HFFc6 (cell line): ENCODE measurements at places on chromosomes 11 and 22. TPM values are rescaled to one million over a fixed set of nuclear protein-coding genes. Genes with fewer than 3 reads are reported as not detected.

- no peak overlapping the region for H3K27ac ChIP-seq
- H3K36me3 ChIP-seq = no peaks in the 10 kb centered on the region
- no peaks in the 10 kb centered on the region for H3K4me1 ChIP-seq
- H3K27me3 ChIP-seq = peaks cover 15% of the 10 kb centered on the region
These were observed 6.4 kb downstream of the PLA2G3 start for GRCh38 chr22:31133911-31134310.

DNA sequence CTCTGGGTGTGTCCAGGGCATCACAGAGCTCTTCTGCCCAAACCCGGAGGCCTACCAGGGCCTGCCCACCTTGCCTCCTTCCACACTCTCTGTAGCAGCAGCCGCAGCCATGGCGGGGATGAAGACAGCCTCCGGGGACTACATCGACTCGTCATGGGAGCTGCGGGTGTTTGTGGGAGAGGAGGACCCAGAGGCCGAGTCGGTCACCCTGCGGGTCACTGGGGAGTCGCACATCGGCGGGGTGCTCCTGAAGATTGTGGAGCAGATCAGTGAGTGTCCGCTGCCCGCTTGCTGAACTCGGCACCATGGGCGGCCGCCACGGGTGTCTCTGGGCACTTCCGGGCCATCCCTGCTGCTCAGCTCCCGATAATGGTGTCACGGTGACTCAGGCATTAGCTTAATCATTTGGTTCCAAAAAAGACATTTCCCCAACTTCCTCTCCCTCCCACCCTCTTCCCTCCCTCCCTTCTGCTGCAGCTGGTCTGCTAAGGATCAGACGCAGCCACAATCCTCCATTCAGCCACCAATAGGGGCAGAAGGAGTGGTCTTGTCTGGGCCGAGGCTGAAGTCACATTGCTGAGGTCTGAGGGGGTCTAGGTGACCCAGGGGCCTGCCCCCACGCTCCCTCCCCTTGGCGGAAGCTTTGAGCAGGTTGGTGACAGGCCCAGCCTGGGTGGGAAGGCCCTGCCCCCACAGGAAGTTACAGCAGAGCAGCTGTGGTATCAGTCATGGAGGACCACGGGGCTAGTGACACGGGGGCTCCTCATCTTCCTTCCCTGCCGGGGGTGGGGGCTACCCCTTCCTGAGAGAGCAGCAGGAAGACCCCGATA, 950 bp downstream of the FERMT3 start:
- peak overlapping the region; percentile 87 for H3K27ac ChIP-seq
- H3K27me3 ChIP-seq = peaks cover 2% of the 10 kb centered on the region
- peaks cover 16% of the 10 kb centered on the region for H3K36me3 ChIP-seq
- H3K4me3 ChIP-seq = peak overlapping the region; percentile 34

- H3K27ac ChIP-seq = no peak overlapping the region
- H3K4me1 ChIP-seq = no peaks in the 10 kb centered on the region
- H3K36me3 ChIP-seq = peaks cover 42% of the 10 kb centered on the region
- no peak for DNase-seq
- H3K27me3 ChIP-seq = peaks cover 3% of the 10 kb centered on the region
These were observed 112.6 kb downstream of the C11orf91 start for GRCh38 chr11:33588056-33588455.

GRCh38 chr11:122076512-122077120, 39.4 kb downstream of the BLID start:
- H3K4me1 ChIP-seq = peaks cover 29% of the 10 kb centered on the region
- H3K36me3 ChIP-seq = peaks cover 33% of the 10 kb centered on the region
- peaks cover 4% of the 10 kb centered on the region for H3K27me3 ChIP-seq
- H3K4me3 ChIP-seq = no peak overlapping the region
- H3K27ac ChIP-seq = peak overlapping the region; percentile 52; the same call in 1 of the 2 replicates

DNA sequence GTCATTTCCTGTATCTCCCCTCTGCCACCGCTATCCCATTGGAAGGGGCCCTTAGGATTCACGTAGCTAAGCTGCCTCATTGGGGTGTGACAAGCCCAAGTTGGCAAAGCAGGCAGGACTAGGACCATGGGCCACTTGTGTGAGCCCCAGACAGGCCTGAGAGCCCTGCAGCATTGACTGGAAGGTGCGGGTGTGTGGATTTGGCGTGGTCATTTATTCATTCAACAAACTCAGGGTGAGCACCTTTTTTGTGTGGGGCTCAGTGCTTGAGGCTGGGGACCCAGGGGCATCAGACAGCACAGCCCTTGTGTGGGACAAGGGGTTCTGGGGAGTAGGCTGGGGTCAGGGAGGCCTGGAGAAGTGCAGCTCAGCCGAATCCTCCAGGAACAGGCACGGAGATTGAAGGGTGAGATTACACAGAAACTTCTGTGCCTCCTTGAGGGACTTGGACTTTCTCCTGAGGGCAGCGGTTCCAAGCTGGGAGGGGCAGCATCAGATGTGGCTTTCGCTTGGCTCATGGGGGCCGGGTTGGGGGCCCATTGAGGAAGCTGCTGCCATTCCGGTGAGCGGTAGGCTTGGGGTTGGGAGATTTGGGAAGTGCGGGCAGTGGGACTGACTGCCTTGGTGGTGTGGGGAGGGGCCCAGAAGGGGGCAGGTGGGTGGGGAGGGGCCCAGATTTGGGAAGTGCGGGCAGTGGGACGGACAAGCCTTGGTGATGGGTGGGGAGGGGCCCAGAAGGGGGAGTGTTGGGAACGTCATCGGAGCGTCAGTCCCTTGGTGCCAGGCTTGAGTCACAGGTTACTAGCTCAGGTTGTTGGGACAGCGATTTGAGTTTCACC, 11.9 kb downstream of the MGAT3 start:
- H3K4me3 ChIP-seq = no peak overlapping the region
- H3K27ac ChIP-seq = no peak overlapping the region

DNA sequence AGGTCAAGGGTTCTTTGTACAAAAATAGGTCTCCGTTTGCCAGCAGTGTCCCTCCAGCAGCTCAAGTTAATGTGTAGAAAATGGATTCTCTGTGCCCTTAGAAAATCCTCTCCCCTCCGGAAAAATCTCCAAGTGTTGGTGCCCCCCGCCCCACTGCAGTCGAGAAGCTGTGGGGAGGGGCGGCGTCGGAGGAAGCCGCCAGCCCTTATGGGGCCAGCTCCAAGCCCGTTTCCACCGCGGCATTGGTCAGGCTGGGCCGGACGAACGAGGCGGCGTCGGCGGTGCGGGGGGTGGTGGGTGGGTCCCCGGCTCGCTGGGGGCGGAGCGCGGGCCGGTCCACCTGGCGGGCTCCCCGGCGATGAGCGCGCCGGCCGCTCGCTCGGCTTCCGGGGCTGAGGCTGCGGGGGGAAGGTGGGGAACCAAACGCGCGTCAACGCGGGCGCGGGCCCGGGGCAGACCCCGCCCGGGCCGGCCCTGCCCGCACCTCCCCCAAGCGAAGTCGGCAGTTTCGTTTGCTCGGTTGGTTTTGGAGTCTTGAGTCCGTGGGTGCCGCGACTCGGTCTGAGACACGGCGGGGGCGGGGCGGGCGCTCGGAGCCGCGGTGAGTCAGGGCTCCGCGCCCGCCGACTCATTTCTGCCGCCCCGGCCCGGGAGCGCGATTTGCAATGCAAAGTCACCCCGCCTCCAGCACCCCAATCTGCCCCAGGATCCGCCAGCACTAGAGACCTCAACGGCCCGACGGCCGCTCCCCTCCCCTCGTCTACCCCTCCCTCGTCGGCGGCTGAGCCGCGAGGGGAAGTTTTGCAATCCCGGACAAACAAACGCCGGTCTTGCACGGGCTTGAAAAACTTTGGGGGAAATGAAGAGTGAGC, 1.4 kb downstream of the ASCL2 start:
- H3K36me3 ChIP-seq = no peaks in the 10 kb centered on the region
- H3K27me3 ChIP-seq = peaks cover 25% of the 10 kb centered on the region
- H3K4me3 ChIP-seq = no peak overlapping the region
- no peak overlapping the region for H3K27ac ChIP-seq
- H3K4me1 ChIP-seq = no peaks in the 10 kb centered on the region

DNA sequence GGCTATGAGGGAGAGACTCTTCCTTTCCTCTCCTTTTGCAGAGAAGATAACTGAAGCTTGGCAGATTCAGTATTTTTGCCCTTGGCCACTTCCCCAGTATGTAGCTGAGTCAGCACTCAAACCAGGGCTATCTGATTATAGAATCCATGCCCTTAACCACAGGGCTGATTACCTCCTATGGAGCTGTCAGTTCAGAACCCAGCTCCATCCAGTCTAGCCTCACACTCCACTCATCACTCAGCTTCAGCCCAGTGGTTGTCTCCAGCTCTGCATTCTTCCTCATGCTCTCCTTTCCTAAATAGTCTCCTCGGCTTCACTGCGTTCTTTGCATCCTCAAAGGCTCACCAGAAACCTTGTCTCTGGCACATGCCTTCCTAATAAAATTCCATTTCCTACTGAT, 151.6 kb upstream of the BLID start:
- no peak overlapping the region; the same call in 1 of the 2 replicates for H3K27ac ChIP-seq
- peaks cover 10% of the 10 kb centered on the region for H3K4me1 ChIP-seq
- peak; percentile 41 for DNase-seq
- H3K36me3 ChIP-seq = no peaks in the 10 kb centered on the region
- H3K27me3 ChIP-seq = peaks cover 19% of the 10 kb centered on the region
- no peak overlapping the region for H3K4me3 ChIP-seq

GRCh38 chr11:10076458-10077141, 217.4 kb downstream of the SBF2 start:
- no peaks in the 10 kb centered on the region for H3K27me3 ChIP-seq
- H3K4me1 ChIP-seq = peaks cover 33% of the 10 kb centered on the region
- H3K27ac ChIP-seq = no peak overlapping the region
- H3K36me3 ChIP-seq = peaks cover 37% of the 10 kb centered on the region

GRCh38 chr22:21055880-21056319, 10.2 kb downstream of the LRRC74B start:
- H3K4me1 ChIP-seq = peaks cover 25% of the 10 kb centered on the region
- no peak overlapping the region for H3K27ac ChIP-seq
- no peak overlapping the region for H3K4me3 ChIP-seq
- DNase-seq = no peak
- no peaks in the 10 kb centered on the region for H3K36me3 ChIP-seq

GRCh38 chr11:507727-508515, 879 bp upstream of the RNH1 start:
- H3K27ac ChIP-seq = peak overlapping the region; percentile 100
- H3K27me3 ChIP-seq = peaks cover 9% of the 10 kb centered on the region

DNA sequence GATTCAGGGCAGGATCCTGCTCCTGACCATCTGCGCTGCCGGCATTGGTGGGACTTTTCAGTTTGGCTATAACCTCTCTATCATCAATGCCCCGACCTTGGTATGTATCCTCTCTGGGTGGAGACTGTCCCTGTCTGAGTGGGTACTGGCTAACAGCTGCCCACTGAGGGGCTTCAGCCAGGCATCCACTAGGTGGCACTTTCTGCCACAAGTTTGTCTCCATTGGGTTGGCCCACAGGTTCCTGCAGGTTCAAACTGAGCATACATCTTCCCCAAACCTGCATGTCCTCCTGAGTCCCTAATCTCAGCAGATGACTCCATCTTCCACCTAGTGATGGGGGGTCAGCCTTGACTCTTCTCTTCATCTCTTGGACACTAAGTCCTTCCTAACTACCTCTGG, 4.4 kb downstream of the SLC2A11 start:
- peaks cover 13% of the 10 kb centered on the region for H3K4me1 ChIP-seq
- no peaks in the 10 kb centered on the region for H3K27me3 ChIP-seq
- DNase-seq = peak; percentile 36
- no peak overlapping the region for H3K4me3 ChIP-seq
- H3K36me3 ChIP-seq = 0 out of 2 replicates have a peak, but pooled peaks cover 4% of the 10 kb centered on the region

- peaks cover 3% of the 10 kb centered on the region; the same call in 1 of the 2 replicates for H3K27me3 ChIP-seq
- H3K36me3 ChIP-seq = no peaks in the 10 kb centered on the region
- H3K4me1 ChIP-seq = peaks cover 7% of the 10 kb centered on the region; the same call in 1 of the 2 replicates
- DNase-seq = no peak
- H3K4me3 ChIP-seq = no peak overlapping the region
These were observed 1.6 kb downstream of the OR10A2 start for GRCh38 chr11:6864438-6864837.

GRCh38 chr22:19610518-19611253, 86.5 kb upstream of the CLDN5 start:
- H3K4me3 ChIP-seq = no peak overlapping the region
- H3K36me3 ChIP-seq = no peaks in the 10 kb centered on the region
- no peaks in the 10 kb centered on the region for H3K4me1 ChIP-seq
- H3K27ac ChIP-seq = no peak overlapping the region

- H3K36me3 ChIP-seq = peaks cover 11% of the 10 kb centered on the region; the same call in 1 of the 2 replicates
- no peak overlapping the region for H3K4me3 ChIP-seq
- peaks cover 31% of the 10 kb centered on the region for H3K4me1 ChIP-seq
- peaks cover 3% of the 10 kb centered on the region; the same call in 1 of the 2 replicates for H3K27me3 ChIP-seq
These were observed 78.4 kb downstream of the NAV2 start for GRCh38 chr11:19790831-19791552.

DNA sequence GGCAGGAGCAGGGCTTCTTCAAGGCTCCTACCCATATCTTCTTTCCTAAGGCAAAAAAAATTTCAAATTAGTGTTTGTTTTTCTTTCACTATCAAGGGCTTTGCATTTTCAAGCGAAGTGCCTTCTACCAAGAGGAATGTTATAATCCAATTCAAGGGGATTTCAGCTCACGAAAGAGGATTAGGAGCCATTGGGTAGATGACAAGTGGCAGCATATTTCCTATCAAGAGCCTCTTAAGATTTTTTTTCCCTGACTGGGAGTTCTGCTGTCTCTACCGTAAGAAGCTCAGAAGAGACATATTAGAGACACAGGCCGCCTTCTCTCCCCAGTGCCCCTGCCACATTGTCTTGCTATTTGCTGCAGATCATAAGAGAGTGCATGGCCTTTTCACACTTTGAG, 55.9 kb upstream of the BMAL1 start:
- no peaks in the 10 kb centered on the region; the same call in 1 of the 2 replicates for H3K27me3 ChIP-seq
- H3K4me1 ChIP-seq = peaks cover 24% of the 10 kb centered on the region; the same call in 1 of the 2 replicates
- H3K27ac ChIP-seq = no peak overlapping the region
- DNase-seq = no peak
- no peak overlapping the region for H3K4me3 ChIP-seq

- no peaks in the 10 kb centered on the region for H3K27me3 ChIP-seq
- H3K4me1 ChIP-seq = no peaks in the 10 kb centered on the region
- H3K27ac ChIP-seq = no peak overlapping the region
- H3K36me3 ChIP-seq = no peaks in the 10 kb centered on the region
These were observed 272.3 kb downstream of the GUCY1A2 start for GRCh38 chr11:106745941-106746340.

SELENOM gene
- 263 to 407 TPM (median 286 TPM) in 3 replicates for total RNA-seq

FGF4 gene
- not detected in 3 replicates for total RNA-seq

SAA1 gene
- 0.50 TPM in 1 of 3 replicates, not detected in the others for total RNA-seq

P2RY2 gene
- total RNA-seq = 0.18 TPM in 2 of 3 replicates, not detected in the other

CD82 gene
- 17.9 to 29.4 TPM (median 18.1 TPM) in 3 replicates for total RNA-seq

CD3E gene
- not detected in 3 replicates for total RNA-seq

TESMIN gene
- 3.6 to 4.4 TPM (median 4.1 TPM) in 3 replicates for total RNA-seq

TMA7B gene
- total RNA-seq = not detected in 3 replicates
